ENCODE measurements at places on chromosomes 4 and X.
A peak's percentile ranks its signal among the peaks of the same experiment; 100 is the strongest.

DNA sequence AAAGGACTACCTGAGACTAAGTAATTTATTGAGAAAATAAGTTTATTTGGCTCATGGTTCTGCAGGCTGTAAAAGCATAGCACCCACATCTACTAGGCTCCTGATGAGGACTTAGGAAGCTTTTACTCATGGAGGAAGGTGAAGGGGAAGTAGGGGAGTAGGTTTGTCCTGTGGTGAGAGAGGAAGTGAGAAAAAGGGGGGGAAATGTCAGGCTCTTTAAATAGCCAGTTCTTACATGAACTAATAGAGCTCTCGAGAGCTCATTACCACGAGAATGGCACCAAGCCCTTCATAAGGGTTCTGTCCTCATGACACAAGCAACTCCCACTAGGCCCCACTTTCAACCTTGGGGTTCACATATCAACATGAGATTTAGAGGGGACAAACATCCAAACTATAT lies 125.5 kb upstream of the NRK start:
- no peak for DNase-seq

DNA sequence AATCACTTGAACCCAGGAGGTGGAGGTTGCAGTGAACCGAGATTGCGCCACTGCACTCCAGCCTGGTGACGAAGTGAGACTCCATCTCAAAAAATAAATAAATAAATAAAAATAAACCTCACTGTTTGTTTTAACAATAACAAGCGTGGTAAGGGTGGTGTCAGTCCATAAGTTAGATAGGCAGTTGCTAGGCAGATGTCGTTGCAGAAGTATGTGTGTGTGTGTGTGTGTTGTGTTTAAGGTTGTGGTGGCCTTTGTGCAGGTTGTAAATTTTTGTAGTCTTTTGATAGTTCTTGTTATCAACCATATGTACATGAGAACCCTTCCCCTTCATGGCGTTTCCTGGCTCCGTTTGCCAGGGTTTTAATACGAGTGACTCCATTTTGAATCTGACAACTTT lies 4.0 kb upstream of the AASDH start:
- DNase-seq: no peak

DNA sequence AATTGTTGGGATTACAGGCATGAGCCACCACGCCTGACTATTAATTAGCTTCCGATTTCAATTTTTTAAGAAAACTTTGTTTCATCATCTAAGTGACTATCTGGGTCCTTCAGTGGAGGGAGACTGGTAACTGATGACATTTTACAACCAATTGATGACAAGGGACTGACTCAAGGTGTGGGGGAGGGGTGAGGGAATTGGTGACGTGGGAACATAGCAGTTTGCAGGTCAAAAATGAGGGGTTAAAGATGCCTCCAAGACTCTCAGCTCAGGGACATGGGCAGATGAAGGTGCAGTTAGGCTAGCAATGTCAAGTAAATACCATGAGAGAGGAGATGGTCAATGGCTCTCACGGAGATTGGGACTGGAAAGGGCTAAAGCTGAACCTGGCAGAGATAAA lies 5.7 kb upstream of the FAM9C start:
- no peak for DNase-seq

- no peak for DNase-seq
Measured at GRCh38 chr4:184987493-184988031, 30.7 kb upstream of the HELT start.

DNA sequence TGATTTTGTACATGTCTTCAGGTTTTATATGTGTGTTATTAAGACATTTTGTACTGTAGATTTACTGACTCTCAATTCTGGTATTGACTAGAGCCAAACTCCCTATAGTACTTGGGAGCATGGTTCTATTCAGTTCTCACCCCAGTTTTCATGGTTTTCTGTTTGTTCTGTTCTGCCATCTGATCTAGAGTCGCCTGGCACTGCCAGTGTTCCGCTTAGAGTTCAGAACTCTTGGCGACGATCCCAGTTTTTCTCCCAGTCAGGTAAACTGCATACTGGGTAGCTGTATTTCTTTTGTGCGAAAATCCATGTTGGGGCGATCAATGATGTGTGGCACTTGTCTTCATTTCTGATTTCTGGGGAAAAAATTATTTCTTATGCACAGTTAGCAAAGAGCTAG lies 78.0 kb downstream of the PHOX2B start:
- DNase-seq: no peak

DNA sequence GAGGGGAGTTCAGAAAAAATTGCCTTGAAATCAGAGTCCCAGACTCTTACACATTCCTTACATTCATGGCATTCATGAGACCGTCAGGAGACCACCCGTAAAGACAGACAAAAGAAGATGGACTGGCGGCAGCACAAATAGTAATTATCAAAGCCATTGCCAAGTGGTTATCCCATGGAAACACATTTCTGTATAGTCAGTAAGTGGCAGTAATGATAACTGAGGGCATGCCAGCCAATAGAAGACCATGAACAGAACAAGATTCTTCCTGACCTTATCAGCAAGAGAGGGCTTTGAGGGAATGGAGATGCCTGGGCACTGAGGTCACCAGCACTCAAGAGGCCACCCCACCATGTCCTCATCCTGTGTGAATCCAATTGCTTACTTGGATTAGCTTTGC lies 121.7 kb upstream of the HCCS start:
- no peak for DNase-seq

- no peak for DNase-seq
Measured at GRCh38 chrX:155966876-155967275, 30.6 kb upstream of the IL9R start.

DNA sequence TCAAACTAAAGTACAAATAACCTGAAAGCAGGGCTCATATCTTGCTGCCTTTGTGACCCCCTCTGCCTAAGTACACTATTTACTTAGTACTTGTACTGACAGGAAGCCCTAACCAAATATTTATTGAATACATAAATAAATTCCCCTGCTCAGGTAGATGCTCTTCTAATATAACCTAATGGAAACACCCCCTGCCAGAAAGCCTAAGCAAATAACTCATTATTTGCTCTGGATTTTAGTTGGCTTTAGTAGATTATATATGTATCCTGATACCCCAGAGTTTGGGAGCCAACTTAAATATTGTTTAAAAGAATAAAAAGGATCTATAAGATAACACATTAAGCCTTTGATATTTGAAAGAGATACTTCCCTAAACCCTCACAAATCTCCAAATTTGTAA lies 318.2 kb downstream of the PPP1R2C start:
- DNase-seq: no peak

GRCh38 chr4:154559141-154559493 lies 3.7 kb upstream of the FGB start:
- DNase-seq: no peak

DNA sequence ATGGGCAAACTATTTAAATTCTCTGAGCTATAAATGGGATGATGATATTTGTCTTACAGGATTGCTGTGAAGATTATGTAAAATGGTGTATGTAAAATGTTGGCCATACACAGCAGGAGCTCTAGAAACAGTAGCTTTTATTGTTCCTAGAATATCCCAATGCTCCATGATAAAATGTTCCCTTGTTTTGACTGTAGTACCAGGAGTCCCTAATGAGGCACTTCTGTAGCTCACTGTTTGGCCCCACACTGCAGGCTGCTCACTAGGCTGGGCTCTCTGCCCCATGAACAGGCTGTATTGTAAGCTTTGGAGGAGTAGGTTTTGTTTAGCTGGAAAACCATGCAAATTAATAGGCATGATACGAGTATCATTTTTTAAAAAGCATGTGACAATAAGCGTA lies 3.3 kb upstream of the FGA start:
- DNase-seq: no peak

- DNase-seq: no peak
Measured at GRCh38 chr4:10256203-10256602, 139.6 kb upstream of the WDR1 start.

DNA sequence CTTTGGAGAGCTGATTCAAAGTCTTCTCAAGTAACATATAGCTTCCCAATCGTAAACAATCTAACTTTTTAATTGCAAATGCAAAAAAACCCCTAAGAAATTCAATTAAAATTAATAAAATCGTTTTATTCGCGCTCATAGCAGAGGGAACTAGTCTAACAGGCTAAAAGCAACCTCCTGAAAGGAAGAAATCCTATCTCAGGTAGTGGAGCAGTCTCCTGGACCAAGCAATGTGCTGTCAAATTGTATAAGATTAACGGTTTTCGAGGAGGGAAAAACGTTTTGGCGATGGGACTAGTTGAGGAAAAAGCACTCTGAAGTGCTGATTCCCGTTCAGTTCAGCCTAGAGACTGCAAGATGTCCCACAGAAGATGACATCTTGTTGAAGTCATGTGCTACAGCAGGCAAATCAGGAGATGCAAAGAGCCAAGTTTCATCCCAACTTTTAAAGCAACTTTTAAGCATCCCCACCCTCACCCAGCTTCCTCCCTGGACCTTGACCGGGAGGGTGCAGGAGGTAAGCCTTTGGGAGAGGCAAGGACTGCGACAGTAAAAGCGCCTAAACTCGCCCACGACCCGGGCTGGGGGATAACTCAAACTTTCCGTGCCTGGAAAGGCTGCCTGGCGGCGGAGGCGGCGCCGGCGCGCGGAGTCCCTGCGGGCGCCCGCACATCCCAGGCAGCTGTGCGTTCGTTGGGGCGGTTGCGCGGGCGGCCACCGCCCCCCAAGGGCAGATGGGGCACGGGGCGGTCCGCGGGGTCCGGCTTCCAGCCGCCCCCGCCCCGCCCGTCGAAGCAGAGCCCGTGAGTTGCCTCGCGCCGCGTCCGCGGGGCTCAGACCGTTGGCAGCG lies 784 bp downstream of the MAP7D3 start:
- DNase-seq: peak; percentile 18

DNA sequence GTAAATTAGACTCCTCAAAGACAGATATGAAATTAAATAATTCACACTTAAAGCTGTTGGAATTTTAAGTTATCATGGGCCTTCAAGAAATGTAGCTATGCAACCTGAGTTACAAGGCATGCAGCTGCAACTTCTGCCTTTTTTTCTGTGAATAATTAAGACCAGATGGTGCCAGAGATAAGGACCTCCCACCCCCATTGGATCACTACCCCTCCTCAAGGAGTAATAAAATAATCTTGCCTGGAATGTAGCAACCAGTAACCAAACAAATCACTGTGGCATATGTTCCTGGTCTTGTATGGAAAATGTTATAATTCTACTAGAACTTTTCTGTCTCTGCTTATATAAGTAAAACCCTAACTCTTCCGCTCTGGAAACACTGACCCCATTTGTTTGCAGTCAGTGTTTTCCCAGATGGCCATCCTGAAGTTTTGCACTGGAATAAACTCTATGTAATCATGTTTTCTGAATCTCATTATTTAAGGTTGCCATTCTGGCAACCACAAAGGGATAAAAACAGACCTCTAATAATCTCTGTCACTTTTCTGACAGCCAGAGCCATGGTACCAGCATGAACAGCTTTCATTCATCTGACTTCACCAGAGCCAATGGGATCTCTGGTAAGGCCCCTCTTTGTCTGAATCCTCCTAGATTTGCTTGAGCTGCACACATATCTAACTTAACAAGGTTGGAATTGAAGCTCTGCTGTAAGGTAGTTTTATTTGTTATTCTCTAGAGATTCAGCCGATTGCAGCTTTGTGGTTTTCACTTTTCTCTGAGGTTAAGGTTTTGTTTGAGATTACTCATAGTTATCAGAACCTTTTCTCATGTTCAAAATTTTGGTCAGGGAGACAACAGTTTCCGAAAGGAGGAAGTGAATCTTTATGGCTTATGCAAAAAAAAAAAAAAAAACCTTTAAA lies 274.6 kb downstream of the NAF1 start:
- no peak for DNase-seq

GRCh38 chr4:168272488-168272887 lies 46.1 kb downstream of the DDX60 start:
- no peak for DNase-seq

- no peak for DNase-seq
Measured at GRCh38 chr4:125707397-125707796, 392.6 kb downstream of the FAT4 start.

Data from activated CD4-positive, alpha-beta T cell treated with anti-CD3 and anti-CD28 coated beads, Interleukin-2, amount 50 U/mL, for 24 hours (primary cell).